ENCODE measurements at places on chromosomes 4 and X.

DNA sequence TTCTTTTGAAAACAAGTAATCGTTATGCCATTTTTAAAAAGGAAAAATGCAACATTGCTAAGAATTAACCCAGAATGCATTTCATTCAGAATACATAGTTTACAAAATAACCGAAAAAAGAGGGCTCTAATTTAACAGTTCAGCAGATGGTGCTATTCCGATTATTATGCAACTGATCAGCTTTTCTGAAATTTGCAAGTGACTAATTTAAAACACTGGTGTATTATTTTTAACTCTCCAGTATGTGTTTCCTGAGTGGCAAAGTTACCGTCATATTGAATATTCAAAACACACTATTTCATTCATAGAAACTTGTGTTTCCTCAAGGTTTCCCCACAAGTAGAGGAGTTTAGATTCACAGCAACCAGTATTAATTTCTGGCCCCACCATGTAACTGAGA, 21.1 kb downstream of the ZBTB49 start:
- no peak for DNase-seq

GRCh38 chrX:45852884-45853283, 652.2 kb upstream of the DIPK2B start:
- DNase-seq, result no peak

- no peak for DNase-seq
Measured at GRCh38 chrX:16202943-16203342, 35.7 kb downstream of the MAGEB17 start.

- DNase-seq, result no peak
Measured at GRCh38 chr4:108361886-108362285, 193.2 kb upstream of the LEF1 start.

DNA sequence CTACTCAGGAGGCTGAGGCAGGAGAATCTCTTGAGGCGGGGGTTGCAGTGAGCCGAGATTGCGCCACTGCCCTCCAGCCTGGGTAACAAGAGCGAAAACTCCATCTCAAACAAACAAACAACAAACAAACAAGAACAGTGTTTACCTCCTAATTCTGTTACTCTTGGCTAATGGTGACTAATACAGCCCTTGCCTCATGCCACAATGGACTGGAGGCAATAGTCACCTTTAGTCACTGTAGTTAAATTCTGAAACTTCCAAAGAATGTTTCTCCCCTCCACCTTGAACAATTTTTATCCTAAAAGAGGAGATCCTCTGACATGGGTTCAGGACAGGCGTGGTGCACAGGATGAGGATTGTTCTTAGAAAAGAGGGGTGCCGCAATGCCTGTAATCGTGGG, 241.2 kb upstream of the CTSO start:
- no peak for DNase-seq

DNA sequence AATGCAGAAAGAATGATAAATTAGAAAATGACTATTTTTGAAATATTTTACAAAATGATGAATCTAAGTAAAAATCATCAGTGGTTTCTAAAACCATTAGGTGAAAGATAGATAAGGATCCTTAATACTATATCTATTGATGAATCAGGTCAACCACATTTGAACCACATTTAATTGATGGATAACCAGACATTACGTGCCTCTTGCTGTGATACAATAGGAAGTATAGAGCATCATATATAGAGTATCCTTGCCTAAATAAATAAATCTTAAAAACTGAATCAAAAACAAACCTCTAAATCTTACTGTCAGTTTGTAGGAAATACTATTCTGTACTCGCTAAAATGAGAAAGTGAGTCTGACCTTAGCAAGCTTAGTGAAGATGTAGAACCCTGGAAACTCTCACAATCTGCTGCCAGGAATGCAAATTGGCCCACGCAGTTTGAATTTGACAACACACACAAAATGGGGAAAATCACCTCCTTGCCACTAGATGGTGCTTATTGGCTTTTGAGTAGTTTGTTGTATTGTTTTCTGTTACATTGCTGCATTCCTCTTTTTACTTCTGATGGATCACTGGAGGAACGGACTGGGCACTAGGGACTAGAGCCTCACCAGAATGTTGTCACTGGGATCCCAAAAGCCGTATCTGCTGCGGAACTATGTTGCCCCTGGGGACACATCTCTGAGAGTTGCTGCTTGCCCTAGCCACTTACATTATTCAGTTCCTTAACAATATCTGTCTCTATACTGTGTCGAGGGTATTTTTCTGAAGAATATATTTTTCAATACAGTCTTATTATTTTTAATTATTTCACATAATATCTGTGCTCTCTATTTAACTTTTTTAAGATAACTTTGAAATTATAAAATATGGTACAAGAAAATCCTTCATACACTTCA, 25.4 kb upstream of the SLAIN2 start:
- DNase-seq, result no peak

DNA sequence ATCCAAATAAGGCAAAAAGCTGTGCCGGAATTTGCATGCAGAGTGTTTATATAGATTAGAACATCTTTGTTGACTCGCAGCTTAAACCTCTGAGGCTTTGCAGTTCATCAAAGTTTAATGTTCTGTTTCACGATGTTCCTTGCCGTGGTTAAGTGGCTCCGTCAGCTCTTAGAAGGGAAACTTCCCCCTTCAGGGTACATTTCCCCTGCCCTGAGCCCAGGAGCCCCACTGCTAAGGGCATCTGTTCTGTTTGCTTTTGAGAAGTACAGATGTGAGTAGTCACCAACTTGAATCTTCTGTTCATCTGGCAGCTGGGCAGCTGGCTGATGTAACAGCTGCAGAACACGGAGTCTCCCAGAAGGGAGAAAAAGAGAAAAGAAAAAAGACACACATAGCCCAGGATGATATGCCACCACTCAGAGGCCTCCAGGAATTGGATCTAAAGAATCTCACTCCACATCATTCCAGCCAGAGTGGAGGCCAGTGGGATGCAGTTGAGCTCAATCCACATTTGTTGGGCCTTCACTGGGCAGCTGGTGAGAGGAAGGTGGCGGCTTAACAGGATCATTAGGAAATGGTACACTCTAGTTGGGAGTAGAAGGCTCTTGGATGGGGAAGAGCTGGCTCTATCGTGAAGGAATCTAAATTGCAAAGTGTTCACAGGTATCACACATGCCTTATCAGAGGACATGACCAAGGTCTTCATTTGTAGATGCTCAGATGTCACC, 178.7 kb upstream of the RBPJ start:
- DNase-seq, result no peak

GRCh38 chr4:127959794-127960193, 5.2 kb downstream of the MFSD8 start:
- no peak for DNase-seq

DNA sequence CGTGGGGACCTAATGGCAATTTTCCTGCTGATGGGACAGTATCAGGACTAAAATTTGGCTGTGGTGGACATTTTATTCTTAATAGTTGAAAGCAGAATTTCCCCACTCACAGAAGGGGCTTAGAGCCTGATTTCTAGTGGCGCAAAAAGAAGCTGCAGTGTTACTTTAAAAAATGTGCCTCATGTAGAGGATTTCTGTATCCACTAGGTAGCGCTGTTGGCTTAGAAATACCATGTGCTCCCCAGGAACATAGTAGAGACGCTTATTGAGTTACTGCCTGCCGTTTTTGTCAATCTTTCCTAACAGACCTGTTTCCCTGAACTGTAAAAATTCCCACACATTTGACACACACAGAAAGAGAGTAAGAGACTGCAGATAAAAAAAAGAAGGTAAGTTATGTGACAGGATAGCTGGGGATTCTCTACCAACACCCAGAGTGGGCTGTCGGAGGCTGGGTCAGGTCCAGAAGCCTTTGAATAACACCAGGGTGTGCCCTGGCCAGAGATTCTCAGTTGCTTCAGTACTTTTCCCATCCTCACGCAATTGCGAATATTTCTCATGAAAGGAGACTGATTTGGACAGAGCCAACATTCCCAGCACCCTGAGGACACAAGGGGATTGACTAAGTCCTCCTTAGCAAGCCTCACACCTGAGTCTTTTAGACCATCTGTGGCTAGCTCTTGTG, 88.4 kb downstream of the ZXDA start:
- DNase-seq, result peak; percentile 1

Measured in stimulated activated CD8-positive, alpha-beta memory T cell treated with anti-CD3 and anti-CD28 coated beads, Interleukin-15, amount 100 ng/mL, for 4 hours (primary cell).